CD4-positive, alpha-beta T cell treated with Interleukin-4 for 4 hours (primary cell): ENCODE measurements at places on chromosomes 4 and X.

- no peak for DNase-seq
Measured at GRCh38 chrX:153794897-153795816, 689 bp downstream of the SSR4 start.

- no peak for DNase-seq
Measured at GRCh38 chrX:104488811-104489210, 77.2 kb upstream of the IL1RAPL2 start.

- DNase-seq: no peak
Measured at GRCh38 chr4:161680146-161680545, 483.7 kb downstream of the FSTL5 start.

- no peak for DNase-seq
Measured at GRCh38 chrX:35664833-35665232, 133.3 kb upstream of the MAGEB16 start.

DNA sequence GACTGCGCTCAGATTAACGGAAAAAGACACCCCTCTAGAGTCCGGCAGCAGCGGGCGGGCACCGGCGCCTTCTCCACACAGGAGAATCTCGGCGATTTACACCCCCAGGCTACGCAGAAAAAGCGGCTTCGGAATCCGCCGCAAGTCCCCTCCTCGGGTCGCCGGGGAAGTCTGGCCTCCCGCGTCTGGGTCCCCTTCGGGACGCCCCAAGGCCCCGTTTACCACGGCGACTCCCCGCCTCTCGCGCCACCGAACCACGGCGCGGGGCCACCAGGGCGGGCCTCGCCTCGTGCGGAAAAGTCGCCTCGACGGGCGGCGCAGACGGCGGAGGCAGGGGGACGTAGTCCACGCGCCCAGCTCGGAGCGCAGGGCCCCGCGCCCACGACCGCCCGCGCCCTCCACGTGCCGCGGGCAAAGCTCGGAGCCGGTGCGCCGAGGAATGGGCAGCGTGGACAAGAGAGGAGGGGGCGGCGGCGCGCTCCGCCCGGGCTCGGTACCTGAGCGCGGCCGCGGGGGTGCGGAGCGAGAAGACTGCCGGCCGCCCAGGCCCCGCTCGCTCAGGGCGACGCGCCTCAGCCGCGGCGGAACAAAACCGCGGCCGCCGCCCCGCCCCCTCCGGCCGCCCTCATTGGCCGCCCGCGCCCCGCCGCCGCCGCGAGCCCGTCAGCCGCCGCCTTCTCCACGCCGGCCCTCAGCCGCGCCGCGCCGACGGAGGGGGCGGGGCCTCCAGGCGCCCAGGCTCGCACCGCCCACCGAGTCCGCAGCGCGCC, at the start of gene FAM53A:
Gene FAM53A (minus strand): TSS at position 578 of the 770 bp plus-strand sequence. CDS start 15,572 bp downstream, outside the sequence.
- peak; percentile 87 for DNase-seq

DNA sequence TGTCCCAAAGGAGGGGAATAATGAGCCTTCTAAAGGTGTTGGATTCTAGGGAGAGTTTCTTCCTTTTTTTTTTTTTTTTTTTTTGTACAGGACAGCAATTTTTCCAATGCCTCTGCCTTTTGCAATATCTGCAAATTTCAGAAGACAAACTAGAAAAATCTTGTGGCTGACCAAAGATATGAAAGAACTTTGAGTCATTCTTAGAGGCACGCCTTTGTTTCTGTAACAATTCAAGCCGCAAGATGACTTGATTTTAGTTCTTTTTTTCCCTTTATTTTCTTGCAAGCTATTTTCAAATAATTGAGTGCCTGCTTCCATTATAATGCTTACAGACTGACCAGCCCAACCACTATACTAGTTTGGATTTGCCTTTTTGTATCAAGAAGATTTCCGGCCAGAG, 47.6 kb upstream of the UXT start:
- no peak for DNase-seq

- no peak for DNase-seq
Measured at GRCh38 chr4:87117732-87118075, 102.7 kb downstream of the KLHL8 start.

- DNase-seq: no peak
Measured at GRCh38 chrX:80648023-80648422, 161.7 kb downstream of the BRWD3 start.

GRCh38 chr4:134708616-134709015, 507.0 kb upstream of the PABPC4L start:
- DNase-seq: no peak

DNA sequence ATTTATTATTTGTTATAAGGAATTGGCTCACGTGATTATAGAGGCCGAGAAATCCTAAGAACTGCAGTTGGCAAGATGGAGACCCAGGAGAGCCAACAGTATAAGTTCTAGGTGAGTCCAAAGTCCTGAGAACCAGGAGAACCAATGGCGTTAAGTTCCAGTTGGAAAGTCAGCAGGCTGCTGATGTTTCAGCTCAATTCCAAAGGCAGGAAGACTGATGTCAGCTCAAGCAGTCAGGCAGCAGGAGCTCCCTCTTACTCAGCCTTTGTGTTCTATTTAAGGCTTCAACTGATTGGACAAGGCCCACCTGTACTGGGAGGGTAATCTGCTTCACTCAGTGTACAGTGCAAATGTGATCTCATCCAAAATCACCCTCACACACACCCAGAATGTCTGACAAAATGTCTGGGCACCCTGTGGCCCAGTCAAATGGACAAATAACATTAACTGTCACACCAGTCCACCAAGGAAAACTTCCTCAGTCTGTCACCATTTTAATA, 30.8 kb upstream of the TBL1X start:
- DNase-seq: no peak

DNA sequence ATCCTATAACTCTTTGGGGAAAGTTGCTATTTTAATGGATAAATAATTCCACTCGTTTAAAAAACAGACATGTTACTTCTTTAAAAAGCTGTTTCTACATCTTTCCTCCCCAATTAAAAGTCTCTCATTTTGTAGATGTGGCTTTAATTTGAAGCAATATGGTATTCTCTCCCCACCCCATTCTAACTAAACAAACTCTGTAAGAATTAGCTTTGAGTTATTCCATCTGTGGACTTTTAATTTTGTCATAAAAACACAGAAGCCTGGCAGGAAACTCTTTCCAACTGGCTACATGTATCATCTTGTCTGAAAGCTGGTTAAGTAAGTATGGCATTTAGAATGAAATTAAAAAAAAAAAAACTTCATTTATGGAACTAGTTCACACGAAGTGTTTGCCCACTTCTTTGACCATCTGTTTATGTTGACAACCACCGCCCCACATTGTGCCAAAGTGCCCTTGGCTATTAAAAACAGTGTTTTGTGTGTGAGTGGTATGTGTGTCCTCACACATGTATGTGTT, 140.3 kb downstream of the NAA11 start:
- no peak for DNase-seq

DNA sequence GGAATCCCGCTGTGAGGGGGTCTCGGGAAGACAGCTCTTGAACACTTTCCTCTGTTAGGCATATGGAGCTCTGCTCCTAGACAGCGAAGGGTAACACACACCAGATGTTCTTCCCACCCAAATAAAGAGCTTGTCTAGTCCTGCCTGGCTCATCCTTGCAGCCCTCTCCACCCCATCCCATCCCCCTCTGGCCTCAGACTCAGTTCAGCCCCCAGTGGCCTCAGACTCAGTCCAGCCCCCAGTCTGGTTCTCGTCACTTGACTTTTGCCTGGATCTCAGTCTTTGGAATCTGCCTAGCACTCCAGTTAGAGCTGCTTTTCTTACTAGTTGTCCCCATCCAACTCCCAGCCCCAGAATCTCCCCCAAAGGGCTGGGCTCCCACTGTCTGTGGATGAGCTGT, 14.9 kb downstream of the RAB33A start:
- DNase-seq: no peak

GRCh38 chr4:107866726-107867125, 42.0 kb downstream of the SGMS2 start:
- no peak for DNase-seq

DNA sequence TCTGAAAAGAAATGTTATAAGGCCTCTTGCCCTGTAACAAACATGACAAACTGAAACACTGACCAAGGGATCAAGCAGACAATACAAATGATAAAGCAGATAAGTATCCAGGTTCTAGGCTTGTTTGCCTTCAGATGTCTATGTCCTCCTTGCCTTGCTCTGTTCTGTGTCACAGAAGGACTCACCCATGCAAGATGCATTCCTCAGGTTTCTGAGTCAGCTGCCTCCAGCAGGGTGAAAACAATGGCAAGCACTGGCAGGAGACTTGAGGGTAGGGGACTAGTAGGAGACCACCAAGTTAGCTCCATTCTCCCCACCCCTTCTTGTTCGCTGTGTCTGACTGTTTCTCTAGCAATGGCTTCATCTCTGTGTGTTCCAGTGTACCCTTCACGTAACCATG, 76.6 kb upstream of the CXXC4 start:
- no peak for DNase-seq

- no peak for DNase-seq
Measured at GRCh38 chr4:123600987-123601904, 204.7 kb downstream of the SPRY1 start.

DNA sequence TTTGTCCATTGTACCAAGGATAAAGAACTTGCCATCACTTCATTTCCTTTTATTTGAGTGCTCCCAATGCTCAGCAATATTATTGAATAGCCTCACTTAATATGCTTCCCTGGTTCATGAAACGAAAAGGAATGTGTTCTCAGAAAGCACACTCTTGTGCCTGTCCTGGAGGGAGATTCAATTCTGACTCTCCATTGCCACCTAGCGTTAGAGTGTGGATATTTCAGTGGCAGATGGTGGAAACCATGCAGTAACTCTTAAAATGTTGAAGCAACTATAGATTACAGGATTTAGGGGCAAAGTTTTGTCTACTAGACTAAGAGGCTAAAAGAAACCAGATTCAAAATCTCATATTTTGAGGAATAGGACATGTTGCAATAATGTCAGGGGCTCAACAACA, 36.0 kb downstream of the GAB3 start:
- peak; percentile 71 for DNase-seq

GRCh38 chr4:61374447-61374891, 174.3 kb downstream of the ADGRL3 start:
- DNase-seq: no peak

DNA sequence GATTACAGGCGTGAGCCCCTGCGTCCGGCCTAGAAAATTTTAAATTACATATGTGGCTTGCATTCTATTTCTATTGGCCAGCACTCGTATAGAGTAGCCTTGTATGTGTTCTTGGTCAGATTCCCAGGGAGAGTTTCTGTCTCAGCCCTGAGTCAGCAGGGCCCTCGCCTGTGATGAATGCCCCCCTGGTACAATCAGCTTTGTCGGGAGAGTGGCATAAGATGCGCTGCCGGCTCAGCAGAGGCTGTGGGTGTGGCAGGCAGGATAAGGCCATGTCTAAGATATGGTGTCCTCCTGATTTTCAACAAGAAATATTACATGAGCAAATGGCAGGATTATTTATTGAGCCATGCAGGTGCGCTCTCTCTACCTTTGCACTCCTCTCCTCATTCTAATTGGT, 1.6 kb upstream of the REELD1 start:
- DNase-seq: no peak

DNA sequence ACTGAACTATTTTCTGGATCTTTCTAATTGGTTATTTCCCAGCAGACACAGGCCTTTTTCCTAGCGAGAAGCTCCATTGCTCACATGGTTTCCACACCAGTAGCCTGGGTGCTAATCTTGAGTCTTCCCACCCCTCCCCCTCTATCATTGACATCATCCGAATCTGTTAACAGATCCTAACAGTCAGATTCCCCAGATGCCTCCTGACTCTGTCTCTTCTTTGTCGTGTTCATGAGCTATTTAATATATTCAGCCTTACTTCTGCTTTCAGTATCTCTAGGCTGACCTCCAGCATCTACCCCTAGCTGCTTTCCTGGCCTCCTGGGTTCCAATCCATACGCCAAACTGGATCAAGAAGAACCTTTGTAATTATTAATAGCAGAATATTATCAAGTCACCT, 85.0 kb downstream of the CLNK start:
- no peak for DNase-seq

- DNase-seq: no peak
Measured at GRCh38 chr4:147732518-147733235, 789 bp downstream of the ARHGAP10 start.

- no peak for DNase-seq
Measured at GRCh38 chr4:16019649-16020048, 56.7 kb upstream of the FGFBP2 start.

DNA sequence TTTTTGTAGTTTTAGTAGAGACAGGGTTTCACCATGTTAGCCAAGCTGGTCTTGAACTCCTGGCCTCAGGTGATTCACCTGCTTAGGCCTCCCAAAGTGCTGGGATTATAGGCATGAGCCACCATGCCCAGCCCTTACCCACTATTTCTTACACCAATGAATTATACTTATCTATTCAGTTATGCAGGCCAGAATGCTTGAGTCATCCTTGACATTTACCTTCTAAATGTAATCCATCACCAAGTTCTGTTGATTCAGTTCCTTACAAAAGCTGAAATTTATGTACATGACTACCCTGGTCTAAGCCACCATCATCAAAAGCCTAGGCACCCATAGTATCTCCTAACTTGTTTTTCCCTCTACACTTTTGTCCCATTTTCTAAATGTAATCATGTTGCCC, 585.7 kb downstream of the IL15 start:
- DNase-seq: no peak

DNA sequence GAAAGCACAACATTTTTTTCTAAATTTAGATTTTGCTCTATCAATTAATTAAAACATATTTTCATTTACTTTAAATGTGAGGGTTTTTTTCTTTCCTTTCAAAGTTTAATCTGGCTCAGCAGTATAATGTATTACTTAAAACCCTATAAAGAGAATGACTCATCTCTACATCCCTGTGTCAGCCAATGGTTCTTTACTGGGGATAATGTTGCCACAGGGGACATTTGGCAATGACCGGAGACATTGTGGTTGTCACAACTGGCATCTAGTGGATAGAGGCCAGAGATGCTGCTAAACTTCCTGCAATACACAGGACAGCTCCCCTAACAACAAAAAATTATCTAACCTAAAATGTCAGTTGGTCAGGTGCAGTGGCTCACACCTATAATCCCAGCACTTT, 53.8 kb downstream of the SYNPO2 start:
- no peak for DNase-seq

DNA sequence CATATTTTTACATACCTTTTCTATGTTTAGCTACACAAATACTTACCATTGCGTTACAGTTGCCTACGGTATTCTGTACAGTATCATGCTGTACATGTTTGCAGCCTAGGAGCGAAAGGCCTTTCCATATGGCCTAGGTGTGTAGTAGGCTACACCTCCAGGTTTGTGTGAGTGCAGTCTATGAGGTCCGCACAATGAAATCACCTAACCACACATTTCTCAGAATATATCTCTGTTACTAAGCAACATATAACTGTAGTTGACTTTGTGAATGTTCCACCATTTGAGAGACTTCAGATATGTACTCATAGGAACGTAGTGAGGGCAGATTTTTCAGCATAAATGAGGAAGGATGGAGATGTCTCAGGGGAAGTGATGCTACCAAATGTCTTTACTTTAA, 62.6 kb downstream of the WWC2 start:
- DNase-seq: no peak

GRCh38 chr4:172308078-172308477, 494.9 kb downstream of the GALNTL6 start:
- DNase-seq: no peak

- DNase-seq: no peak
Measured at GRCh38 chr4:4392501-4393183, 5.7 kb downstream of the NSG1 start.

- DNase-seq: no peak
Measured at GRCh38 chr4:29037501-29037900, 1682.7 kb upstream of the PCDH7 start.
